CD4-positive, alpha-beta T cell (primary cell): ENCODE measurements at places on chromosomes 1 and 21. TPM values are rescaled to one million over a fixed set of nuclear protein-coding genes. Genes with fewer than 3 reads are reported as not detected.

GRCh38 chr1:225919906-225920305, 4.1 kb downstream of the PYCR2 start:
- DNase-seq = no peak
- H3K4me3 ChIP-seq = no peak overlapping the region
- H3K36me3 ChIP-seq = peaks cover 60% of the 10 kb centered on the region
- no peaks in the 10 kb centered on the region for H3K27me3 ChIP-seq
- H3K27ac ChIP-seq = no peak overlapping the region

DNA sequence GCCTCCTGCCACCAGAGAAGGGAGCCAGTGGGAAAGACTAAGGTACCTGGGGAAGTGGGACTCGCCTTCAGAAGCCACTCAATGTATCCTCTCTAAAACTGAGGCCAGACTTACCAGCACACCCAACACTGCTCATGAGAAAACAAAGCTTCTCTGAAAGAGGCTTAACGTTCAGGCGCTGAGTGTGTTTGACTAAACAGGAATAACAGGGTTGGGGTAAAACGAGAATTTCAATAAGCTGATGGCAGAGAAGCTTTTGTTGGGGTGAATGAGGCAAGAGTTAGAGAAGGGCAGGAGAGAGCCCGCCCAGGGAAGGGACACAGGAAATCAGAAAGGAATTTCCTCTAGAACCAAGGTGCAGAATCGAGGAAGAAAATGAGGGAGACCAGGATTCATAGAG, 1.7 kb upstream of the SPRR3 start:
- no peak overlapping the region for H3K4me3 ChIP-seq
- no peak for DNase-seq
- H3K27me3 ChIP-seq = no peaks in the 10 kb centered on the region
- H3K36me3 ChIP-seq = no peaks in the 10 kb centered on the region

DNA sequence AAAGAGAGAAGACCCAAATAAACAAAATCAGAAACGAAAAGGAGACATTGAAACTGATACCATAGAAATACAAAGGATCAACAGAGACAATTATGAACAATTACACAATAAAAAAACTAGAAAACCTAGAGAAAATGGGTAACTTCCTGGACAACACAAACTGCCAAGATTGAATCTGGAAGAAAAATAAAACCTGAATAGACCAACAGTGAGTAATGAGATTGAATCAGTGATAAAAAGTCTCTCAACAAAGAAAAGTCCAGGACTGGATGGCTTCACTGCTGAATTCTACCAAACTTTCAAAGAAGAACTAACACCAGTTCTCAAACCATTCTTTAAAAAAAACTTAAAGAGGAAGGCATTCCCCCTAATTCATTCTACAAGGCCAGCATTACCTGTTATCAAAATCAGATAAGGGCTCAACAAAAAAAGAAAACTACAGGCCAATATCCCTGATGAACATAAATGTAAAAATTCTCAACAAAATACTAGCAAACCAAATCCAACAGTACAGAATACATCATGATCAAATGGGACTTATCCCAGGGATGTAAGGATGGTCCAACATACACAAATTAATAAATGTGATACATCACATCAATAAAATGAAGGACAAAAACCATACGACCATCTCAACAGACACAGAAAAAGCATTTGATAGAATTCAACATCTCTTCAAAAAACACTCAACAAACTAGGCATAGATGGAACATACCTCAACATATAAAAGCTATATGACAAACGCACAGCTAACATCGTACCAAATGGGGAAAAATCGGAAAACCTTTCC, 119.9 kb downstream of the ACBD6 start:
- no peak overlapping the region for H3K27ac ChIP-seq
- H3K4me1 ChIP-seq = no peaks in the 10 kb centered on the region
- DNase-seq = no peak
- no peaks in the 10 kb centered on the region for H3K36me3 ChIP-seq

DNA sequence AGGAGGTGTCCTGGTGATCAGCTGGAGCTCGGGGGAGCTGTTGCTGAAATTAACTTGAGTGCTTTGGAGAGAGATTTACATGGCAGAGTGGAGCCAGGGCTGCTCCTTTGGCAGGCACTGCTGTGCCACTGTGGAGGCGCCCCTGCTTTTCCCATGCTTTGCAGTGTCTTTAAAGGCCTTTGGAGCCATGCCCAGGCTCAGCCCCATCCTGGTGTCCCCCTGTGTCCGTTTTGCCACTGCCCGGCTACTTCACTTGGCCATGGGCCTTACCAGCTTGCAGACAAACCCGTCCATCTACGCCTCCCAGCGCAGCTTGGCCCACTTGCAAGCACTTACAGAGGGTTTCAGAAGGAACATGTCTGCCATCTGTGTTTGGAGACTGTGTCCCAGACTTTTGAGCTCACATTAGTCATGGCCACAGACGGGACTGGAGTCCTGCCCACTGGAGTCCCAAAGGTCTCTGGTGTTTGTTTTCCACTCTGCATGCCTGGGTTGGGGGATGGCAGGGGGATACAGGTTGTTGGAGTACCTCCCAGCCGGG, 18.2 kb upstream of the LAMTOR5 start:
- DNase-seq = no peak
- no peak overlapping the region for H3K27ac ChIP-seq
- no peak overlapping the region for H3K4me3 ChIP-seq
- no peaks in the 10 kb centered on the region for H3K4me1 ChIP-seq

- H3K4me1 ChIP-seq = peaks cover 42% of the 10 kb centered on the region
- H3K27ac ChIP-seq = no peak overlapping the region
- H3K4me3 ChIP-seq = no peak overlapping the region
- no peaks in the 10 kb centered on the region for H3K36me3 ChIP-seq
- peaks cover 2% of the 10 kb centered on the region for H3K27me3 ChIP-seq
Observed at GRCh38 chr1:23564529-23565122, 5.3 kb upstream of the ID3 start.

DNA sequence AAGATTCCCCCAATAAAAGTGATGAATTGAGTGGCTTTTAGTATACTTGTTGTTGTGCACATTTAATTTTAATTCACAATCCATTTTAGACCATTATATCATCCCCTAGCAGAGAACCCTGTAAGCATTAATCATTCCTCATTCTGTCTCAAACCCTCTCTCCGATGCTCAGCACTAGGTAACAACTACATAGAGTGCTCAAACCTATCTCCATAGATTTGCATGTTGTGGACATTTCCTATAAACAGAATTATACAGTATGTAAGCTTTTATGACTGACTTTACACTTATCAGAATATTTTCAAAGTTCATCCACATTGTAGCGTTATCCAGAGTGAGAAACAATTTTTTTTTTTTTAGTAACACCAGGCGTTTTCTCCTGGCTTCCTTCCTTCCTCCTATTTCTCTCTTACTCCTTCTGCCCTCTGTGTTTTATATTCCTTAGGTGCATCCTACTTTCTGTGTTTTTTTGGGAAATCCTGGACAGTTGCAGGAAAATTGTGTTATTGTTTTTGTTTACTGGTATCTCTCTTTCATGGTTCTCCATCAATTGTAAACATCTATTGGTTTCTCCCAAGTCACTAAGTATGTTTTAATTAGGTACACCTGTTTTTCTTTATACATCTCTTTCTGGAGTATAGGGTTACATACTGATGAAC, 1528.0 kb upstream of the TPTE start:
- no peak overlapping the region for H3K27ac ChIP-seq
- no peak overlapping the region for H3K4me3 ChIP-seq
- no peak for DNase-seq
- no peaks in the 10 kb centered on the region for H3K4me1 ChIP-seq

DNA sequence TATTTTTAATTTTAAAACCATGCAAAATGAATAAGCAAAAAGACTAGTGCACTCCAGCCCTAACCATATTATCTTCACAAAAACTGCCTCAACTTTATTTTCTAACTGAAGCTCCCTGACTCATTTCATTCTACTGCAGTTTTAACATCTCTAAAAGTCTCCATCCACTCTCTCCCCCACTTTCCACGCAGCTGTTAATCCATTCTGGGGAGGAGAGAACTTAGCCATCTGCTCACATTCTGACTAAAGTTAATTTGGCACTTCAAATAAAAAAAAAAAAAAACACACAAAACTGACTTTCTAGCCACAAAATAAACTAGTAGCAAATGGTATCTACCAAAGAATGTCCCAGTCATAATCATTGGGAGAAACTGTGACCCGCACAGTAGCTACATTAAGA, 5.4 kb upstream of the MYBPHL start:
- no peaks in the 10 kb centered on the region for H3K36me3 ChIP-seq
- DNase-seq = no peak
- H3K27me3 ChIP-seq = peaks cover 3% of the 10 kb centered on the region
- no peaks in the 10 kb centered on the region for H3K4me1 ChIP-seq
- H3K27ac ChIP-seq = no peak overlapping the region

GRCh38 chr1:228006786-228007048, at the start of gene WNT3A:
Gene WNT3A, plus strand, starts transcription at chr1:228006998. Its CDS starts 131 bp downstream, at chr1:228007129.
- H3K27me3 ChIP-seq = peaks cover 61% of the 10 kb centered on the region
- no peak within 1 kb of the TSS for H3K4me3 ChIP-seq
- no peaks in the 10 kb centered on the region for H3K36me3 ChIP-seq
- peaks cover 30% of the 10 kb centered on the region for H3K4me1 ChIP-seq

DNA sequence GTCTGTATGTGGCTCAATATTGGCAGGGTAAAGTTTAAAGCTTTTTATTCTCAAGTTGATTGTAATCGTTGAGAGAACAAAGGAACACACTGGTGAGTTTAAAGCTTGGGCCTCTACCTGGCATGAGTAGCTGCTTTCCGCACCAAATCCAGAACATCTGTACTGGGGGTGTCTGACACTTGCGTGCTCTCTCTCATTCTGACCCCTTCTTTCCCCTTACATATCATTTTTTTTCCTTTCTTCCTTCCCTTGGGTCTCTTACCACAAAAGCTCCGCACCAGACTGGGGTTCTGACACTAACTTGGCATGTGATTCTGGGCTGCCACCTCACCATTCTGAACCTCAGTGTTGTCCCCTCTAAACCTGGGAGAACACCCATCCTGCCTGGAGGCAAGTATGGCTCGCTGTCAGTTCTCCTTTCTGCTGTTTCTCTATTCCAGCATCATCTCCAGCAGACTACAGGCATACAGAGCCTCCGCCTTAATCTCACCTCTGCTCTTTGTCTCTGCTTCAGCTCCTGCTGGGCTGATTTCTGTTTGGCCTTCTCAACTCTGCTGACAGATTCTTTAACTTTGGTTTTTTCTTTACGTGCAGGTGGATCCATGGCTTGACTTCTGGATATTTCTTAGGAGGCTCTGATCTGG, 859 bp upstream of the ERMAP start:
- no peaks in the 10 kb centered on the region for H3K27me3 ChIP-seq
- peak overlapping the region; percentile 77 for H3K27ac ChIP-seq
- H3K36me3 ChIP-seq = peaks cover 5% of the 10 kb centered on the region
- peak overlapping the region; percentile 78 for H3K4me3 ChIP-seq
- no peak for DNase-seq

GRCh38 chr21:30391492-30392025, 4.3 kb upstream of the KRTAP13-1 start:
- H3K4me1 ChIP-seq = no peaks in the 10 kb centered on the region
- H3K27ac ChIP-seq = no peak overlapping the region
- H3K4me3 ChIP-seq = no peak overlapping the region
- no peaks in the 10 kb centered on the region for H3K36me3 ChIP-seq

GRCh38 chr1:205298191-205298994, 23.2 kb downstream of the NUAK2 start:
- peaks cover 49% of the 10 kb centered on the region for H3K4me1 ChIP-seq
- DNase-seq = no peak
- H3K36me3 ChIP-seq = peaks cover 18% of the 10 kb centered on the region
- H3K27me3 ChIP-seq = no peaks in the 10 kb centered on the region
- no peak overlapping the region for H3K27ac ChIP-seq

GRCh38 chr1:118337346-118337745, 152.3 kb upstream of the SPAG17 start:
- no peak overlapping the region for H3K4me3 ChIP-seq
- no peaks in the 10 kb centered on the region for H3K4me1 ChIP-seq
- H3K36me3 ChIP-seq = no peaks in the 10 kb centered on the region

- H3K36me3 ChIP-seq = no peaks in the 10 kb centered on the region
- no peaks in the 10 kb centered on the region for H3K4me1 ChIP-seq
- no peak for DNase-seq
- H3K4me3 ChIP-seq = no peak overlapping the region
- no peak overlapping the region for H3K27ac ChIP-seq
Observed at GRCh38 chr1:165965857-165966256, 138.4 kb downstream of the UCK2 start.

GRCh38 chr1:91546876-91547275, 46.2 kb downstream of the CDC7 start:
- no peaks in the 10 kb centered on the region for H3K36me3 ChIP-seq
- peaks cover 48% of the 10 kb centered on the region for H3K4me1 ChIP-seq
- no peak overlapping the region for H3K4me3 ChIP-seq
- H3K27me3 ChIP-seq = no peaks in the 10 kb centered on the region
- no peak overlapping the region for H3K27ac ChIP-seq

- DNase-seq = no peak
- no peaks in the 10 kb centered on the region for H3K36me3 ChIP-seq
- H3K27ac ChIP-seq = no peak overlapping the region
- H3K4me3 ChIP-seq = no peak overlapping the region
- no peaks in the 10 kb centered on the region for H3K27me3 ChIP-seq
- H3K4me1 ChIP-seq = no peaks in the 10 kb centered on the region
Observed at GRCh38 chr1:44911026-44911425, 68.0 kb upstream of the PTCH2 start.

DNA sequence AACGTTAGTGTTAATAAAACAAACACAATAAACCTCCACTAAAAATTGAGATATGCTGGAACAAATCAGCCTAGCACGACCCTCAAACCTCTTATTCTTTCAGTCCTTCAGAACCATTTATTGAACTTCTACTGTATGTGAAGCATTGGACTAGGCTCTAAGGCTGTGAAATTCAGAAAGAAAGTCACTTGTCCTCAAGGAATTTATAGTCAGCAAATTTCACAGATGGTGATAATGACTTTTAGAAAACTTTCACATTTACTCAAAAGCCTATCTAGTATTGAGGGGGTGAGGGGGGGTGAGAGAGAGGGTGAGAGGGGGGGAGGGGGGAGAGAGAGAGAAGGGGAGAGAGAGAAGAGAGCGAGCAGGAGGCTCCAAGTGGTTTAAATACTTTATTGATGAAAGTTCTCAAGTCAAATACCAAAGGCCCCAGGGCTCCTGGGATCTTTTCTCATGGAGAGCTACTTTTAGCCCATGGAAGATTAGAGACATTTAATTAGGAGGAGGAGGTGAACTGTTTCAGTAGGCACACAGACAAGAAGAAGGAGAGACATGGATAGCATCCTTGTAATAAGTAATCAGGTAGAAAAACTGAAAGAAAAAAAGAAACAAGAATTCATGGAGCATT, 66.3 kb upstream of the SSX2IP start:
- no peak for DNase-seq
- H3K27me3 ChIP-seq = no peaks in the 10 kb centered on the region
- no peak overlapping the region for H3K4me3 ChIP-seq
- peaks cover 11% of the 10 kb centered on the region for H3K4me1 ChIP-seq
- no peak overlapping the region for H3K27ac ChIP-seq
- H3K36me3 ChIP-seq = no peaks in the 10 kb centered on the region

Gene CIART
- total RNA-seq = 4.5 TPM

Gene TSPEAR
- not detected for total RNA-seq

Gene VWA5B1
- 0.08 TPM for total RNA-seq

Gene C1orf116
- 0.25 TPM for total RNA-seq

Gene RIIAD1
- total RNA-seq = not detected

Gene RCC1
- total RNA-seq = 8.5 TPM

Gene NR5A2
- not detected for total RNA-seq

Gene TMEM269
- total RNA-seq = 1.1 TPM

Gene AQP10
- total RNA-seq = not detected
